HEK293T (cell line): ENCODE measurements at places on chromosomes 2 and 18.

DNA sequence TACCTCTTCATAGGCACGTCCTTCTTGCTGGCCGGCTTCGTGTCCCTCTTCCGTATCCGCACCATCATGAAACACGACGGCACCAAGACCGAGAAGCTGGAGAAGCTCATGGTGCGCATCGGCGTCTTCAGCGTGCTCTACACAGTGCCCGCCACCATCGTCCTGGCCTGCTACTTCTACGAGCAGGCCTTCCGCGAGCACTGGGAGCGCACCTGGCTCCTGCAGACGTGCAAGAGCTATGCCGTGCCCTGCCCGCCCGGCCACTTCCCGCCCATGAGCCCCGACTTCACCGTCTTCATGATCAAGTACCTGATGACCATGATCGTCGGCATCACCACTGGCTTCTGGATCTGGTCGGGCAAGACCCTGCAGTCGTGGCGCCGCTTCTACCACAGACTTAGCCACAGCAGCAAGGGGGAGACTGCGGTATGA lies 2.3 kb downstream of the FZD7 start:
- DNase-seq: no peak

- DNase-seq: no peak
Observed at GRCh38 chr2:5982903-5983265, 290.7 kb downstream of the SOX11 start.

- peak; percentile 39 for DNase-seq
Observed at GRCh38 chr18:13216711-13217465, 1.7 kb upstream of the LDLRAD4 start.

GRCh38 chr18:8959551-8960135 lies 142.9 kb upstream of the NDUFV2 start:
- DNase-seq: no peak

GRCh38 chr2:108228537-108228936 lies 11.2 kb upstream of the SULT1C3 start:
- DNase-seq: no peak

DNA sequence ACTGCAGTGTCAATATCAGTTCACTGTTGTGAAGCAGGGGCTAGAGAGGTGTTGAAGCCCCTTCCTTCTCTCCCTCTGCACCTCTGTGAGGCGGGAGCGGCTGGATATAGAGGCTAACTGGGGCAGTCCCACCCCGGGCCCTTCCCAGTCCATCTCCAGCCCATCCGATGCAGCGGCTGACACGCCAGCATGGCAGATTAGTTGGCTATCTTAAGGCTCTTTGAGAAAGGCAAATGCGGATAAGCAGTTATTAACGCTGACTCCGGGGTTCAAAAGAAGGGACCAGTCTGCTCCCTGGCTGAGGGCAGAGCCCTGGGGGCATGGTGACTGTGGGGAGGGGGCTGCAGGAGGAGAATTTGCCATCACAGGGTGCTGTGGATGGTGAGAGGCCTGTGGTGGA lies 76.6 kb downstream of the CELF4 start:
- no peak for DNase-seq

GRCh38 chr2:44623622-44624351 lies 262.0 kb downstream of the CAMKMT start:
- DNase-seq: no peak

- DNase-seq: peak; percentile 11
Observed at GRCh38 chr2:39264733-39265132, 21.0 kb upstream of the CDKL4 start.

GRCh38 chr2:11490194-11490593 lies 24.2 kb upstream of the E2F6 start:
- no peak for DNase-seq

- DNase-seq: no peak
Observed at GRCh38 chr2:136510244-136510643, 255.1 kb upstream of the THSD7B start.

GRCh38 chr2:449246-450067 lies 161.6 kb upstream of the ALKAL2 start:
- no peak for DNase-seq

GRCh38 chr2:141003967-141004657 lies 1126.7 kb downstream of the LRP1B start:
- DNase-seq: no peak

GRCh38 chr2:230787101-230787500 lies 74.5 kb downstream of the CAB39 start:
- no peak for DNase-seq

DNA sequence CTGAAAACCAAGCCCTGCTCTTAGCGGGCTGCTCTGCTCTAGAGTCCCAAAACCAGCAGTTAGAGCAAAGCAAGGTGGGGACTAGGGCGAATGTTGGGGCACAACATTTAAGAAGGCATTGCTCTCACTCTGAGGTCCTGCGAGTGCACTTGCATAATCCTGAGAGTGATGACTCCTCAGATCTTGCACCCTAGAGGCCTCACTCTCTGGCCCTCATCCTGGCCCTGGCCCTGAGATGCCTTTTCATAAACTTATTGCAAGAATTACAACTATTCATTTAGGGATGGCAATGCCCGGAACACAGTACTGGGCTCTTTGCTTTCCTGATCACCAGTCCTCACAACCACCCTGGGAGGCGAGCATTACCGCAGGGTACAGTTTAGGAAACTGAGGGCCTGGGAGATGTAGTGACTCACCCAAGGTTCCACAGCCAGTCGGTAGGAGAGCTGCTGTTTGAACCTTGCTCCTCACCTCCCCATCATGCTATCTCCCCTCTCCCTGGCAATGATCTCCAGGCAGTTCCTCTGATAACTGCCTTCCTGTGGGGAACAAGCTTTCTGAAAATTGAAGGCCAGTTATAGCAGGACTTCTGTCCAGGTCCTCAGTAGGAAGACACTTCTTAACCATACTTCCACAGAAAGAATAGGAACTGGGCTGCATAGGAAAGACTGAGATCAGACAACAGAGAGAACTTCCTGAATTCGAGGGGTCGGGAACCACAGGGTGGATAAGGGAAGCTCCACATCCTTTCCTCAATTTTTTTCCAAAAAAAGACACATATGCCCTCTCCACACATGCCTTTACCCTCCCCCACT lies 91.3 kb downstream of the TNS1 start:
- no peak for DNase-seq

- DNase-seq: no peak
Observed at GRCh38 chr2:182554950-182555349, 128.1 kb upstream of the PDE1A start.

DNA sequence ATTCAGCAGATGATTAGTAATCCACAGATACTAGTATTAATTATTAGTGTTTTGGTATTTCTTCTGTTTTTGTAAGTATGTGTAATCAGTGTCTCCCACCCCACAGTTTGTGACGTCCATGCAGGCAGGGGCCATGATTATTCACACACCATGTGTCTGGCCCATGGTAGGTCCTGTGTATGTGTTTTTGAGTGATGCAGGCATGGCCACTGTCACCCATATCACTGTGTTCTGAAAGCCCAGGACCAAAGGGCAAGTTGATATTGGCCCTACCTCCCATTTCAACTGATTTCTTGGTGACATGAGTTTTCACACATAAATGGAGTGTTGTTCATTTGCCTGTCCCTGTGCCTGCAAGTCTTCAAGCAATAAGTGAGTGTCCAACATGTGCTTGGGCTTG lies 104.0 kb downstream of the TSHZ1 start:
- DNase-seq: no peak

DNA sequence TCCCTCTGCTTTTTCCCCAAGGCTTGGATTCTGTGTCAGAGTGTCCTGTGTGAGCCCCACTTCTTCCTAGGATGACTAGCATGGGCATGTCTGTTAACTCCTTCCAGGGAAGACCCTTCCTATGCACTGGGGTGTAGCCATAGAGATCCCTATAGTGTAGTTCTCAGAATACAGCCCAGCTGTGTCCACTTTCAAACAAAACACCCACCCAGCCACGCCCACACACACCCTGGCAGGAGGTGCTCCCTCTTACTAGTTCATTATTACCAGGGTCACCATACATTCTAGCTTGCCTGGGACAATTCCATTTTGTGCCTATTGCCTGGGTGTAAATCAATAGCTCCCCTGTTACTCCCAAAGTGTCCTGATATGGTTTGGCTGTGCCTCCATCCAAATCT lies 195.6 kb downstream of the MYCN start:
- no peak for DNase-seq

DNA sequence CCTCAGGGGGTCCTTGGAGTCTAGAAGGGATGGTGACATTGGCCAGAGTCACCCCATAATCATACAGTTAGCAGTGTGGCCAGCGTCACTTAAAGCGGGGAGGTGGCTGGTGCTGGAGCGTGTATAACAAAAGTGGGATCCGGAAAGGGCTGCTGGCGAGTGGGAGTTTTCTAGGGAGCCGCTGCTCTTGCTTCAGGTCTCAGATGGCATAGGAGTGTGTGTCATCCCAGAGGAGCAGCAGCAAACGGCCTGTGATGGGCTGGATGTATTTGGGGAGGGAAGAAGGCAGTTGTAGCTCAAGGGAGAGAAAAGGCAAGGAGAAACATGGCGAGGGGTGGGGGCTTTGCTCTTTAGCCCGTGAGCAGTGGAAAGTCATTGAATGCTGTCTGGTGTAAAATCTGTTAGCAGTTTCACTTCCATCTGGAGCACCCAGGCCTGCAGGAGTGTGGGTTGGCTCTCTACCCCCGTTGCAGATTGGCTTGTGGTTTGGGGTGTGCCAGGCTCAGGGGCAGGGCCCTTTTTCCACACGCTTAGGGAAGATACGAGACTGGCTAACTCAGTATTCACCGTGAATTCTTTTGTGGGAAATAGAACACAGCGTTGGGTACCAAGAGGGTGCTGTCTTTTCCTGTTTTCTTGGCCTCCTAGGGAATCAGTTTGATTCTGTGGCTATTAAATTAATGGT lies 120.5 kb downstream of the AGAP1 start:
- DNase-seq: no peak

DNA sequence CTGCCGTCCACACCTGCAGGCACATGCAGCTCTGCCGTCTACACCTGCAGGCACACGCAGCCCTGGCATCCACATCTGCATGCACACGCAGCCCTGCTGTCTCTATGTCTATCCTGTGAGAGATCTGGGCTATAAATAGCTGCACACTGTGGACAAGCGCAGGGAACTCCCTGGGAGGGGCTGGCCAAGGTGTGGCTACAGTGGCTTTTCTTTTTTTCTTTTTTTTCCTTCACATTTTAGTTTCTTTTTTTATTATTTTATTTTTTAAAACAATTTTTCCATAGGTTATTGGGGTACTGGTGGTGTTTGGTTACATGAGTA lies 42.0 kb downstream of the TMEM182 start:
- no peak for DNase-seq

- no peak for DNase-seq
Observed at GRCh38 chr2:204365811-204366210, 179.5 kb upstream of the PARD3B start.

GRCh38 chr2:101833890-101834523 lies 136.5 kb downstream of the MAP4K4 start:
- no peak for DNase-seq

GRCh38 chr18:34543945-34544344 lies 166.2 kb upstream of the DTNA start:
- DNase-seq: no peak

GRCh38 chr2:98749066-98749450 lies 18.1 kb upstream of the MGAT4A start:
- no peak for DNase-seq

GRCh38 chr18:3713166-3713565 lies 263.2 kb downstream of the TGIF1 start:
- DNase-seq: no peak

DNA sequence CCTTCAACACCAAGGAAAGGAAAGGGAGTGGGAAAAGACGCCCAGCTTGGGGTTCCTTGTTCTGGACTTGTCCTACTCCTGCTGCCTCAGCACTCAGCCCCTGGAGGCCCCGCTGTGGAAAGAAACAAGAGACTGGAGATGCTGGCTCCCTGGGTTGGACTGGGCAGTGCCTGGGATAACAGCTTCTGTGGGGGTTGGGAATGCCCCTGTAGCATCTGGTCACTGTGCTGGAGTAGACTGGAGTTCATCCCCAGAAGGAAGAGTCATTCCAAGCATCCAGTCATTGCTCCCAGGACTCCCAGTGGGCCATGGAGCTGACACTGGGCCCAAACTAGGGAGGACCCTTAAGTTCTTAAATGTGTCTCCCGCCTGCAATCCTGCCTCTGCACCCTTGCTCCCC lies 129.3 kb upstream of the HAAO start:
- DNase-seq: no peak

GRCh38 chr18:9865764-9866490 lies 19.8 kb upstream of the TXNDC2 start:
- DNase-seq: no peak

GRCh38 chr2:215817046-215817445 lies 196.3 kb downstream of the MREG start:
- no peak for DNase-seq

DNA sequence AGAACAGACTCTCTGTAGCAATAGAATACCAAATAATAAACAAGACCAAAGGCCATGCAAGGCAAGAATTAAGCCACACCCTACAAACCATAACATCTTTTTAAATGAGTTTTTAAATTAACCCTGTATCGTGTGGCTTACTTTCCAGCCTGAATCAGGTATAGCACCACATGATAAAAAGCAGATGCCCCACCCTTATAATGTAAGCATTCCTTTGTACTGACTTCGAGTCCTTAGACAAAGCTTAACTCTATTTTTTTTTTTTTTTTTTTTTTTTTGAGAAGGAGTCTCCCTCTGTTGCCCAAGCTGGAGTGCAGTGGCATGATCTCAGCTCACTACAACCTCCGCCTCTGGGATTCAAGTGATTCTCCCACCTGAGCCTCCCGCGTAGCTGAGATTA lies 1.7 kb upstream of the C2orf42 start:
- DNase-seq: no peak

- peak; percentile 26 for DNase-seq
Observed at GRCh38 chr2:130336150-130336876, 6.4 kb upstream of the IMP4 start.

DNA sequence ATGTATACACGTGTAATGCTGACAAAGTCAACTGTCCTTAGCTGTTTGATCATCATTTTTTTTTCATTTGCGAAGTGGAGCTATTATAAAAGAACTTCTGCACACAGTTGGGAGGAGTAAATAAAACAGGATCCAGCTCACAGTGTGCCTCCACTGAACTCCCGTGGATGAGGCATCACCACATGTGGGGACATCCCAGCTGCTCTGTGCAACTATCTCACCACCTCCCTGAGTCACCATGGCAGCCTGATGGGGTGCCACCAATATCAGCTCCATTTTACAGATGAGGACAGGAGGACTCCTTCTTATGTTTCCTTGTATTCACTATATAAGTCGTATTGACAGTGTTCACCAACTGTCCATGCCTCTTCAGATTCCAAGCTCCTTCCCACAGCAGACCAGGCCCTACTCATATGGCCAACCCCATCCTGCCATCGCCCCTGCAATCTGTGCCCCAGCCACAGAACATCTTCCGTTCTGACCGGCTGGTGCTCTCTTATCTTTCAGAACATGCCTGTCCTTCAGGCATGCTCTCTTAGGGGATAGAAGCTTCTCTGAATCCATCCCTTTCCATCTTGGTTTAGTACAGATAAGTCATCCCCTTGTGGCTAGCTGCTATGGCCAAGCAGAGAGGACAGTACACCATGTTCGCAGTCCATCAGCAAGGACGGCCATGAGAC lies 288.1 kb downstream of the RNF144A start:
- DNase-seq: no peak
